GM12865 (cell line): ENCODE measurements at places on chromosomes 13 and 19.

- DNase-seq, result no peak
Observed at GRCh38 chr19:32802840-32803239, 66.7 kb downstream of the SLC7A9 start.

DNA sequence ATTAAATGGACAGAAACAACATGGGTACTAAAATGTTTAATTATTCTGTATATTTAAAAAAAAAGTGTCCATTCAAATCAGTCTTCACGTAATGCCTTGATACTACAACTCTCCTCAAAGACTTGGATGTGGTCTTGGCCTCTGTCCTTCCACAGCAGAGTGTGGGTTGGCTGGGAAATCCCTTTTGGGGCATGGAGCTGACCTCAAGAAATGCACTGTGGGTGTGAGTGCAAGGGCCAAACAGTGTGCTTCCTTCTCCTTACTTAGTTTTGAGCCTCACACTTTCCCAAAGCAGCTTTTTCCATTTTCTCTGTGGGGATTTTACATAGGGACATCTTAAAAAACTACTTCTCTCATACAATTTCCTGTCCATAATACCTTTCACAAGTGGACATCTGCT, 607.4 kb downstream of the EFNB2 start:
- DNase-seq, result no peak

- no peak for DNase-seq
Observed at GRCh38 chr19:41744850-41745249, 10.5 kb upstream of the CEACAM6 start.

GRCh38 chr13:28819735-28820098, 422 bp upstream of the MTUS2 start:
- peak; percentile 64 for DNase-seq

- DNase-seq, result peak; percentile 32
Observed at GRCh38 chr19:48613852-48614435, 932 bp downstream of the FAM83E start.
